ENCODE measurements at places on chromosomes 3 and 15. TPM values are rescaled to one million over a fixed set of nuclear protein-coding genes. Genes with fewer than 3 reads are reported as not detected.

The SLC6A20 gene
- total RNA-seq: not detected

DNA sequence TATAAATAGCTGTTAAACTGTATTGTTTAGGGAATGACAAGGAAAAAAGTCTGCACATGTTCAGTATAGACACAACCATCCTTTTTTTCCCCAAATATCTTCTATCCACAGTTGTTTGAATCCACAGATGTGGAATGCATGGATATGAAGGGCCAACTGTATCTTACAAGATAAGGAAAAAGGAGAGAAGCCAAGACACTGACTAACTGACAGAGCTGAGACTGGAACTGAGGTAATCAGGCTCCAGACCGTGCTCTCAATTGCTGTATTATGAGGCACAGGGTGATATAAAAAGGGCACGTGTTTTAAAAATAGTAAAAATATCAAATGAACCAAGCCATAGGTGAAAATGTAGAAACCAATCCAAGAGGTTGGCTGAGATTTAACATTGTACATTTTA is 49.0 kb downstream of the DHX36 start:
- ATAC-seq: no peak

DNA sequence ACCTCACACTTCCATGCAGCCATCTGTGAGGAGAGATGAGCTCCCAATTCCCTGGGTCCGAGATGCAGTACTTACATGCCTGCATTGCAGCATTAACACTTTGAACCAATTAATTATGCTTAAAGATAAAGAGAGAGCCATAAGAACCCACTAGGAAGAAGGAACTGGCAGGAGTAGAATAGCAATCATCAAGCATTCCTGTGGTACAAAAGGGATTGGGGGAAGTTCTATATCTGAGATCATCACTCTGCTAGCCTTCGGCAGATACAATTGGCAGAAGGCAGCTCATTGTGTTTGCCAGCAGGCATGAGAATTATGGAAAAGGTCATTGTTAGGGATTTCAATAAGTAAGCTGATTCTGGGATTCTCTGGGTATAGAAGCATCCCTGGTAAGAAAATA is 891.4 kb downstream of the NTRK3 start:
- ATAC-seq: no peak

The EOMES gene
- 0.32 TPM for total RNA-seq

The NR2E3 gene
- not detected for total RNA-seq

- ATAC-seq: no peak
These were observed 316.7 kb upstream of the AGTR1 start for GRCh38 chr3:148381051-148381450.

DNA sequence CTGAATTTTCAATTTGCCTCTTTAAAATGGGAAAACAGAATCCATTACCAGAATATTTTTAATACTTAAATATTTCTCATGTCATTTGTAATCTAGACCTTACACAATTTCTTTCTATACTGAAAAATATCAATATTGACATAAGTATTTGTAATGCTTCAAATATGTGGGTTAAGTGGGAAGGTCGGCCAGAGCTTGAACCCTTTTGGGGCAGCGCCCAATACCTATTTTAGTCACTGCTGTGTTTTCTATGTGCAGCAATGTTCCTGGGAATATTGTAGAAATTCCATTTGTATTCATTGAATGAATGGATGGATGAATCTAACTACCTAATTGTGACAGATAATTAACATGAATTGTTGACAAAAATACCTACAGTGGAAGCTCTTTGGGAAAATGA is 459.7 kb upstream of the ZNF717 start:
- no peak for ATAC-seq

DNA sequence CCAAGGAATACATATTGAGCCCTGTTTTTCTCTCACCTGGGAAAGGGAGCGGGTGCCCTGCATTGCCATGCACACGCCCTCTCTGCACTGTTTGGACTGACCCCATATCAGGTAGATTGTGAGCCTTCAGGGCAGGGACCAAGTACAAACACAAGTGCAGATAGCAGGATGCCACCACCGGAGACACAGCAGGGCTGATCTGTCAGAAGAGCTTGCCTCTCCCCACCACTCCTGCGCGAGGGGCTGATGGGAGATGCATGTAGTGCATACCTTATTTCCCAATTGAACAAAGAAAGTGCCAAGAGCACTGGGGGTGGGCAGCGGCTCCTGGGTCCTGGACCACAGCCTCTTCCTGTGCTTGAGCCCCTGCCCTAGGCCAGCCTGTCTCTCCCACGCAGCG is 9.0 kb upstream of the SLCO2A1 start:
- ATAC-seq: no peak

DNA sequence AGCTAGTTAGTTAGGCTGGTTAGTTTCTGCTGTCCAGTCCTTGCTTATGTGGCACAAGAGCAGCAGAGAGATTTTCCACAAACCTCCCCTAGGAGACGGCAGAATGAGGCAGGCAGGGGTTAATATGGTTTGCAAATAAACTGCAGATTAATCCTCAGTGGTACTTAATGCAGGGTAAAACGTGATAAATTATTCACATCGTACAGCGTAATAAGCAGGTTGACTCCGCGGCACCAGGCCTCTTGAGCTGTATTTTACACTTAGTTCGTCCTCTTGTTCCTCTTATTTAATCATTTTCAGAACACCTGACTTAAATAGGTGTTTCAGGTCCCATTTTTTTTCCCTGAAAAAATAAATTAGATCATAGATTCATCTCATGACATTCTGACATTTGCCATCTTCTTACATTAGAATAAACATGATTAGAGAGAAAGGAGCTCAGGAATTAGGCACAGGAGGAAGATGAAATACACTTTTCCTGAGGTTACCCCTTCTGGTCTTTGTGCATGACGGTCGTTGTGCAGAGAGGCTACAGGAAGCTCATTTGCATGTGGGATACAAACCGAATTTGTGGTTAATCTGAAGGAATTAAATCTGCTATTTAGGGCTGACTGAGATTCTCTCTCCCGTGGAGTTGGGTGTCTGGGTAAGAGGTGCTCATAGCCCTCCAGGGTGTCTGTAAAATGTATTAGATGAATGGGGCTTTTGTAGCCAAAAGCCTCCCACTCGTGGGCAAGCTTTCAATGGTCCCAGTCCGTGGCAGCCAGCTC is 27.1 kb upstream of the VPS8 start:
- no peak for ATAC-seq

The KIF7 gene
- 0.53 TPM for total RNA-seq

DNA sequence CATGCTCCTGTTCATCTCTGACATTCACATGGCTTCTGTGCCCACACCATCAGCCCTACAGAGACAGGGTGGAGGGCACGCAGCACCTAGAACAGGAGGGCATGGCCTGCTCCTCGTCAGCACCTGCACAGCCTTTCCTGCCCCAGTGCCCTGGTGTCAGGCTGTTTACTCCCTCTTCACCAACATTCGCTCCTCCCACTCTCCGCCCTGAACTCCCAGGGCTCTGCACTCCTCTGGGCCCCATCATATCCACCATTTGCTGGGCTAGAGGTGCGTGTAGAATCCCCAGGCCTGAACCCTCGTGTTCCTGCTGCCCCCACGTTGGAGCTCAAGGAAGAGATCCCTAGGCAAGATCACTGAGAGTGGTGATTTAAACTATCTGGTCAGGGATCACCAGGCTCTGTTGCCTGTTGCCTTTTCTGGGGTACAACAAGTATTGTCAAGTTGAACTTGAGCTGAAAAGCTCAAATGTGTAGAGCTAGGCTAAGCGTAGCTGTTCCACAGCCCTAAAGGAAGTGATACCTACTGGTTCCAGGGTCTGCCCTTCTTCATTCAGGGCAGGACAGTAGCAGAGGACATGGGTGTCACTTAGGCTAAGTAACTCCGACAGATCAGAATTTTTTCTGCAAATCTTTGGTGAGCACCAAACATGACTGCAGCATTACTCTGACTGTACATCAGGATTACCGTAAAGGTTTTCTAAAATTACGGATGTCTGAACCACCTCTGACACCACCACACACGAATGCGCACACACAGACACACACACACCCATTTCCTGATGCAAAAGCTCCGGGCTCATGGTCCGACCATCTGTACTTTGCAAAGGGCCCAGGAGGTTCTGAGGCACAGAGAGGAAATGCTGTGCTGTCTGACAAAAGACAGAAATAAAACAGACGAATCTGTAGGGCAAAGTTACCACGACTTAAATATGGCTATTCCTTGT is 43.7 kb upstream of the GNB5 start:
- peak; percentile 79 for ATAC-seq

DNA sequence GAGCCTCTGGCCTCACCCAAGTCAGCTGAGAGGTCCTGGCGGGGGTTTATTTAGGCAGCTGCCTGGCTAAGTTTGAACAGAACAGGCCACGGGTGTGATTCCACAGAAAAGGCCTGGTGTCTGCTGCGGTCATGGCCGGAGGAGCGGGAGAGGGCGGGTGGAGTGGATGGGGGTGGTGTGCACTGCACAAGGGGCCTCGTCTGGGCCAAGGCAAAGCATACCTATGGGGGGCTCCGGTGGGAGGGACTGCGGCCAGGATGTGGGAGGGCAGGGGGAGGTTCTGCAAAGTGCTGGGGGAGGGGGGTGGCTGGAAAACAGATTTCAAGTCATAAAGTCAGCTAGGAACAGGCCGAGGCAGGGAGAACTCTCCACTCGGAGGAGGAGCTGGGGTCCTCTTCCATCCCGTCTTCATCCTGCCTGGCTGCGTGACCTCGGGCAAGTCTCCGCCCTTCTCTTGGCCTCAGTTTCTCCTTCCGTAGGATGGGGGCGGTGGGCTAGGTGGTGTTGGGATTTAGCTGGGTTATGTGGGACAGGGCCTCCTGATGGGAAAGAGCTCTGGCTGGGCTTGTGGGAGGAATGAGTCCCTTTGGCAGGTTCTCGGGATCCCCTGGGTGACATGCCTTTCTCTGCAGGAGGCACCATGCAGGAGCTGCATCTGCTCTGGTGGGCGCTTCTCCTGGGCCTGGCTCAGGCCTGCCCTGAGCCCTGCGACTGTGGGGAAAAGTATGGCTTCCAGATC is 878 bp downstream of the ISLR start:
- ATAC-seq: no peak

DNA sequence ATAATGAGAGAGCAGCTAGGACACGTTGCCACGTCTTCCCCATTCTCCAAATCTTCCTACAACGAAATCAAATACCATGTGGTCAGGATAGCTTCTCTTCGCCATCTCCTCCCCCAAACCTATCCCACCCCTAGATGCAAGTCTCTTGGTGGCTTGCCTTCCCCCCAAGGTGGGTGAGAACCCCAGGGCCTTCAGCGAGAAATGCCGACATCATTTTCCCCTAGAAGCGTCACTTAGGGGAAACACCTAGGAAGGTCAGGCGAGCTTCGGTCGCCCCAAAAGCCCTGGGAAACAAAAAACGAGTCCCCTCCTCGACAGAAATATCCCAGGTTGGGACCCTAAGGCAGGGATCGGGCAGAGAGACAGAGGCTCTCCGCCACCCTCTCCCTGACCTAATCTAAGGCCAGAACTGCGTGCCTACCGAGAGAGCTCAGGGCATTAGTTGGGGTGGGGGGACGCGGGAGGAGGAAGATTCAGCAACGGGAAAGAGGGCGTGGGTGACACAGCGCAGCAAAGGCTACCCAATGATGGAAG is 502 bp downstream of the DPH3 start:
- peak; percentile 1 for ATAC-seq

The GREM1 gene
- not detected for total RNA-seq

The BNC1 gene
- total RNA-seq: not detected

- no peak for ATAC-seq
These were observed 187.2 kb downstream of the CACNA2D3 start for GRCh38 chr3:54309601-54310000.

DNA sequence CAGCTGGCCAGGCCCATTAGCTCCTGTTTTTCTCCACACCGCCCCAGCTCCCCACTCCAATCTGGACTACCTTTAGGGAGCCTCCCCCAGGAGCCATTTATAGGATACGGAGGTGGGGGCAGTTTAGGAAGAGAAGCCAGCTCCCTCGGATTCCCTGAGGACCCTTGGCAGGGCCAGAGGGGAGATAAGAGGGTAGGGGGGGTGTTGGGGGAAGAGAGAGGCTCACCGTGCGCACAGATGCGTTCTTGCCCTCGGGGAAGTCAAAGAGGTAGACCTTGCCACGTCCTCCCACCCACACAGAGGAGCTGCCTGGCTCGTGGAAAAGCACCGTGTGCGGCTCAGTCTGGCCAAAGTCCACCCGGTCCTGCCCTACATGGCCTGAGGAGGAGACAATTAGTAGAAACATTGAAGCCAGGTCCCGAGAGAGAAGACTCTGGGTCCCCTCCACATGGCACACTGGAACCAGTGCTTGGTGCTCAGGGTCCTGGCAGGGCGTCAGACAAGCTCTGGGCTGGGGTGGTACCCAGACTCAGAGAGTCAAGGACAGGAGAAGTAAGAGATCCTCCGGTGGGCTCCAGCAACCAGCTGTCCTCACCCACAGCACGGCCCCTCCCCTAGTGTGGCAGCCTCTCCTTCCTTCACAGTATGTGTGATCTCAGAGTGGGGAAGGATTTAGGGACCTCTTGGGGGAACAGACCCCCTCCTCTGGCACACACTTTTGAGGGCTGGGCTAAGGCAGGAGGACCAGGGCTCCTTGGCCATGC is 15.0 kb downstream of the SEMA7A start:
- ATAC-seq: no peak

The CIB2 gene
- total RNA-seq: 0.65 TPM

The TNNC1 gene
- 6.5 TPM for total RNA-seq

DNA sequence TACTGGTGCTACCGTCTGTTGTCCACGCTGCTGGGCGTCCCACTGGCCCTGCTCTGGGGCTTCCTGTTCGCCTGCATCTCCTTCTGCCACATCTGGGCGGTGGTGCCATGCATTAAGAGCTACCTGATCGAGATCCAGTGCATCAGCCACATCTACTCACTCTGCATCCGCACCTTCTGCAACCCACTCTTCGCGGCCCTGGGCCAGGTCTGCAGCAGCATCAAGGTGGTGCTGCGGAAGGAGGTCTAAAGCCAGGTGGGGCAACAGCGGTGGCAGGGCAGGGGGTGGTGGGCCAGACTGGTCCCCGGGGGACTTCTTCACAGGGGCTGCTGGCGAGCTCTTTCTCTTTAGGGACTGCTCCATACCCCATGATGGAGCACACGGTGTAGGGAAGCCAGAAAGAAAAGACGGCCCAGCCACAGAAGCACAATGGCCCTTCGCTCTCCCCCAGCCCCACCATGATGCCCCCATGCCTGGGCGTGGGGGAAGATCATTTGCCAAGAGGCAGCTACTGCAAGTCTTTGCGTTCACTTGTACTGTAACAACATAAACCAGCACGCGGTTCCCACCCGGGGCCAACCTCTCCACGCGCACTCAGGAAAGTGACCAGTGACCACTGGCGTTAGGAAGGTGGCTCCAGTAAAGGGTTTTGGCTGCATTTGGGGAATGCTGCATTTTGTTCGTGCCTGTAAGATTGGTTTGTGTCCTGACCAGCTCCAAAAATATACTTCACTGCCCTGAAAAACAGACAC is 12.2 kb downstream of the CAV3 start:
- ATAC-seq: no peak

- ATAC-seq: peak; percentile 33
These were observed 508 bp downstream of the GORASP1 start for GRCh38 chr3:39106851-39107387.

The NDN gene
- 0.16 TPM for total RNA-seq

The RASGRP1 gene
- total RNA-seq: 118 TPM

Measured in activated T-helper 17 cell treated with anti-CD3 and anti-CD28 coated beads, Interleukin-2, amount 50 U/mL, for 72 hours (primary cell).